ENCODE measurements at places on chromosomes 7 and 10.

- DNase-seq: no peak
Observed at GRCh38 chr7:33091641-33092191, 17.5 kb downstream of the RP9 start.

- no peak for DNase-seq
Observed at GRCh38 chr7:124106575-124106974, 73.7 kb upstream of the TMEM229A start.

DNA sequence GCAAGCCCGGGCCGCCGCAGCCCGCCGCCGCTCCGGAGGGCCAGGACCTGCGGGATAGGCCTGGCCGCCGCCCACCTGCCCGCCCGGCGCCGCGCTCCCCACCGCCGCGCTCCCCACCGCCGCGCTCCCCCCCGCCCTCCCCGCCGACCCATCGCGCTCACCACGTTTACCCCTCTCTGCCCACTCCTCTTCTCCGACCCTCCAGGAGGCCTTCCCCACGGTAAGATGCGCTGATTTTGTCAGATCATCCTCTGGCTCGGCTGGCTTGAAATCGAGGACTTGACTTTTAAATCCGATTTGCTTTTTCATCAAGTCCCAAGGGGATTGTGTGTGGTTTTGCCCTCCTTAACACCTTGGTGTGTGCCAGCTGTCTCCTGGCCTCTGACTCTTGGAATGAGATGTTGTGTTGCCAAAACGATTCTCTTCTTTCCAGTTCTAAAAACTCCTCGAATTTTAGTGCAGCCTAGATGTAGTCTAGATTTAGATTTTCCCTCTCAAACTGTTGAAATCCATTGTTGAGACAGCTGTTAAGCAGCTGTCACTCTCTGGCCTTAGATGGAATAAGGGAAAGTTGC is 738 bp downstream of the POM121 start:
- no peak for DNase-seq

DNA sequence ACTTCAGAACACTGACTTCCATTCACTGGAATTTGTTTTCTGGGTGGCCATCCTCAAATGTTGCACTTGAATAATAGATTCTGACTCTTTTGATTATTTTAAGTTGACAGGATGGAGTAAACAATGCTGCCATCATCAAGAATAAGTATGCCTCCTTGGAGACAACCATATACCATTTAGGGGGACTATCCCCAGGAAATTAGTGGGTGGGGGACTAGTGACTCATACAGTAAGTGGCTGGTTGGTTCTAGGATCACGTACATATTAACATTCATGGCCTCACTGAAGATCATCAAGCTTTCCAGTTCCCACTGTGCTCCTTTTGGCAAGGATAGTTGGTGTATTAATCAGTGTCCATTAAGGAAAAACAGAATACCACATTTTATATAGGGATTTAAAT is 615.2 kb downstream of the CCSER2 start:
- no peak for DNase-seq

GRCh38 chr7:124702385-124702784 is 63.2 kb downstream of the GPR37 start:
- DNase-seq: no peak

GRCh38 chr10:110416776-110417711 is 80.7 kb upstream of the DUSP5 start:
- no peak for DNase-seq

DNA sequence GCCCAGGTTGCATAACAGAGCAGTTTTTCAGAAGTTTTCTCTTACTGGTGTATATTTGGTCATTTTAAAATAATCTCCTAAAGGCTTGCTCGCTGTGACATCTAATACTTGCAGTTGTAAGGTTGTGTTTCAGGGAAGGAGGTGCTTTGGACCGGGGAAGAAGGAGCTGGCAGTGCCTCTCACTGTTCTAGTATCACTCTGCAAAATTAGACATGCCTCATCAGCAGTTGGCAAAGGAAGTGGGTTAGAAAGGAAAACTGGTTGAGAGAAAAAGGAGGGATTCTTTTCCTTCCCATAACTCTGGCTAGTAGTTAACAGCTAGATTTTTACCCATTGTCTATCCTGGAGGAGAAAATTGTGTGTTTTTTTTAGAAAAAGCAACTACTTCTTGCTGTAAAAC is 34.8 kb downstream of the CUL1 start:
- DNase-seq: no peak

DNA sequence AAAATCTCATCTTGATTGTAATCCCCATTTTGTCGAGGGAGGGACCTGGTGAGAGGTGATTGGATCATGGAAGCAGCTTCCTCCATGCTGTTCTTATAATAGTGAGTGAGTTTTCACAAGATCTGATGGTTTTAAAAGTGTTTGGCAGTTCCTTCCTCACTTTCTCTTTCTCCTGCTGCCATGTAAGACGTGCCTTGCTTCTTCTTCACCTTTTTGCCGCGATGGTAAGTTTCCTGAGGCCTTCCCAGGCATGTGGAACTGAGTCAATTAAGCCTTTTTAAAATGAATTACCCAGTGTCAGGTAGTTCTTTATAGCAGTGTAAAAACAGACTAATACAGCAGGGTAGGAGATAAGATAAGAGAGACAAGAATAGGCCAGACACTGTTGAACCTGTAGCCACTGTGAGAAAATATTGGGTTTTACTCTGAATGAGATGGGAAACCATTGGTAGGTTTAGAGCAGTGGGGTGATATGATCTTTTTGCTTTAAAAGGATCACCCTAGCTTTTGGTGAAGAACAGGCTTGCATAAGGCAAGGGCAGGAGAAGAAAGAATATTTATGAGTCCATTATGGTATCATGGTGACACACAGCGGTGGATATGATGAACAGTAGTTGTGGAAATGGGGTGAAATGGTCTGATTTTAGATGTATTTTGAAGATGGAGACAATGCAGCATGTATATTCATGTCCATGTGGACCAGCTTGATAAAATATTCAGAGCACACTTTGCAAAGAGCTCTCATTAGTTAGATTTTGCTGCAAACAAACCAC is 11.5 kb downstream of the OR6B1 start:
- DNase-seq: no peak

DNA sequence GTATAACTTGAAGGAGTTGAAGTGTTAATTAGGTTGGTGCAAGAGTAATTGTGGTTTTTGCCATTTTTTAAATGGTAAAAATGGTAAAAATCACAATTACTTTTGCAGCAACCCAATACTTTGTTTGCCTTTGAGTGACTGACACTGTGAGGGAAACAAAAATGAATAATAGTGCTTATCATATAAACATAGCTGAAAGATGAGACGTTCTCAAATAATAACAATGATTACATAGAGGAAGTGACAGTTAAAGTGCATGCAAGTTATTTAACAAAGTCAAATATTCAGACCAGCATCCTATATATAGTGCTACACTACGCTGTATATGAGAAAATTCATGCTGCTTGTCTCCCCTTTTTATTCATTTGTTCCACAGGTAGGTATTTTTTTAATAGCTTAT is 4.7 kb upstream of the HBP1 start:
- DNase-seq: no peak

GRCh38 chr7:10222976-10223375 is 750.7 kb upstream of the PHF14 start:
- no peak for DNase-seq

- no peak for DNase-seq
Observed at GRCh38 chr10:44415121-44415520, 30.2 kb upstream of the CXCL12 start.

DNA sequence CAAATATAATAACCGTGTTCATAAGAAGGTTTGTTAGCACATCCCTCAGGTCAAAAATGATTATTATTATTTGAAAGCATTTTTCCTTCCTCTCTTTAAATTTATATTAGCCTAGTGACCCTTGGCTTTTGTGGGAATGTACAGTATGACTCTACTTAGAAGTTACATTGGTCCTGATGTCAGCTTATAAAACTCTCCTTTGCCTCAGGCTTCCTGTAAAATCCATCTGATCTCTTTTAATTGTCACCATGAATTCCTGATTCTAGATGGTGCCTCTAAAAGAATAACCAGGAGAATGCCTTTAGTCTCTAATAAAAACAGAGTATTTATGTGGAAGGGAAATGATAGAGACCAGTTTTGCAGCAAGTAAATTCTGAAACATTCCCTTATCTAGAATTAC is 1134.4 kb downstream of the XPNPEP1 start:
- no peak for DNase-seq

GRCh38 chr10:17470246-17470645 is 15.9 kb upstream of the ST8SIA6 start:
- no peak for DNase-seq

DNA sequence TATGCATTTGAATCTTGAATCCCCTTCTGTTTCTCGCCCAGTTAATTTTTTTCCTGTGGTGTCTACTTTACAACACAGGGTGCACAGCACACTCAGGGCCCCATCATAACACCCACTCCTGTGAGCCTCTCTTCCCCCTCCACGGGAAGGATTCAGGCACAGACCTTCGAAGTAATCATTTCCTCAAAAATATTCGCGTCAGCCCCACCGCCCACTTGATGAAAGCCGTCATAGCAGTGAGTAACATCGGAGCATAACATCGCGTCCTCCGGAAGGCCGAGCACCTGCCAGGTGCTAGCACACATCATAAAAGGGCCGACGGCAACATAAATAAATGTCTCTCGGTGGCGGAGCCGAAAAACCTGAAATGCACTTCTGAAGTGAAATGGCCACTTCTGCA is 201.7 kb upstream of the ADARB2 start:
- DNase-seq: no peak

- DNase-seq: no peak
Observed at GRCh38 chr10:106296750-106297392, 867.6 kb downstream of the SORCS1 start.

GRCh38 chr7:28409716-28410627 is 2.3 kb upstream of the CREB5 start:
- no peak for DNase-seq

GRCh38 chr7:137957887-137958286 is 44.0 kb downstream of the CREB3L2 start:
- no peak for DNase-seq

DNA sequence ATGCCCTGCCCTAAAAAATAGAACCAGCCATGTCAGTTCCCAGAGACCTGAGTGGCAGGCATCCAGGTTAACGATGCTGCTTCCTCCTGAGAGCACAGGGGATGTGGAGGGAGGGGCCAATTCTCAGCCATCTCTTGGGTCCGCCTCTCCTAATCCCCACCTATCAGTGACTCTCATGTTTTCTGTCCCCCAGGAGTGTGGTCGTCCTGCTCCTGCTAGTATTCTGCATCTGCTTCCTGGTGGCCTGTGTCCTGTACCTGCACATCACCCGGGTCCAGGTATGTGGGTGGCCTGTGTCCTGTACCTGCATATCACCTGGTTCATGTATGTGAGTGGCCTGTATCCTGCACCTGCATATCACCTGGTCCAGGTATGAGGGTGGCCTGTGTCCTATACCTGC is 105.3 kb downstream of the ADCY1 start:
- no peak for DNase-seq

DNA sequence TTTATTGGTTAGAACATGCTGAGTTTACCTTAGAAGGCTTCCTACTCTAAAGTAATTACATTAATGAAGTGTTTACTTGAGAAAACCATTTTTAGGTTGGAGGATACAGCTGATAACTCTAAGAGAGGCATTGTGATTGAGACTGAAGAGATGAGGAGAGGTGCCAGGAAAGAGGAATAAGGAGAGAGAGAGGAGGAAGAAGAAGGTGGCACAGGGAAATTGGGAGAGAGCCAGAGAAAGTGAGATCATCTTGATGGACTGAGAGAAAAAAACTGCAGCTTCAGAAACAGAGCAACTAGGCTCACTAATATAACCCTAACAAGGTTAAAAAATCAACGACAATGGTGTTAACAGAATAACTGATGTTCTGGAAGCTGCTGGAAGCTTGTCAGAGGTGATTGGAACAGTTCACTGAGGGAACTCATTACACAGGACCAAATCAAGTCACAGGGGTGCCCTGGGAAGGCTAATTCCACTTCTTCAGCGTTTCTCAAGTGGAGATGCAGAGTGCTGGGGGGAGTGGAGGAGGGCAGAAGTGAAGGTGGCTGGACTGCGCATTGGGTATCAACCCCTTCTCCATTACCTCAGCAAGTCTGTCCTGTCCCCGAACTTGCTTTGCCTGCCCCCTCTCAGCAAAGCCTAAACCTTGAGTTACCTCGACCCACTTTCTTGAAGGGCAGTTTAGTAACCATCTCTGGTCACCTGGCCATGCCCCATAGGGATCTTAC is 6.9 kb upstream of the SORBS1 start:
- no peak for DNase-seq

DNA sequence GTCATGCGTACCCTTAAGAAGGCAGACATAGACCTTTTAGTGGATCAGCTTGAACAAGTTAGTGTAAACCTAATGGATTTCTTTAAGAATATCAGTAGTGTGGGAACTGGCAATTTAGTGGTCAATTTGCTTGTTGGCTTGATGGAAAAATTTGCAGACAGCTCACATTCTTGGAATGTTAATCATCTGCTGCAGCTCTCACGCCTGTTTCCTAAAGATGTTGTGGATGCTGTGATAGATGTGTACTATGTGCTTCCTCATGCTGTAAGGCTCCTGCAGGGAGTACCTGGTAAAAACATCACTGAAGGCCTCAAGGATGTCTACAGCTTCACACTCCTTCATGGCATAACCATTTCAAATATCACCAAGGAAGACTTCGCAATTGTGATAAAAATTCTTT is 103.4 kb downstream of the ABCA13 start:
- no peak for DNase-seq

DNA sequence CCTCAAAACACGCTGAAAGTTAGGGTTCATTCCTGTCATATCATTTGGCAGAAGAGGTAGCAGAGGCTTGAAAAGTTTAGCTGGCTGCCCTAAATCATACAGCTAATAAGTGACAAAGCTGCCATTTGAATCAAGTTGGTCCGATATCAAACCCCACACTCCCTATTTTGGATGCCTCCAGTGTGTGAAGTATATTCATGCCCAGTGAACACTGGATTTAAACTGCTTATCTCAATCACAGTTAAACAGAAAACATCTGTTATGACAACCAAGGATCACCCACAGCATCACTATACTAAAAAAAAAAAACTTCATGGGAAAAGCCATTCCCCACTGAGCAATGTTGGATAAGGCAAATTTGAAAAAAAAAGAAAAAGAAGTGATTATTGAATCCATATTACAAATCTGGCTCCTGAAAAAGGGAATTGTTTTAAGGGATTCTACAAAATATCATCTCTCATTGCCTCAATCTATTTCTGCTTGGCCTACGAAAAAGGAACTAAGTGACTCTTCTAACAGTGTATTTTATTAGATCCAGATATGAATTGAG is 48.3 kb downstream of the ABCB1 start:
- no peak for DNase-seq
